Activated CD4-positive, alpha-beta T cell treated with anti-CD3 and anti-CD28 coated beads for 4 hours (primary cell): ENCODE measurements at places on chromosomes 3 and 15.

DNA sequence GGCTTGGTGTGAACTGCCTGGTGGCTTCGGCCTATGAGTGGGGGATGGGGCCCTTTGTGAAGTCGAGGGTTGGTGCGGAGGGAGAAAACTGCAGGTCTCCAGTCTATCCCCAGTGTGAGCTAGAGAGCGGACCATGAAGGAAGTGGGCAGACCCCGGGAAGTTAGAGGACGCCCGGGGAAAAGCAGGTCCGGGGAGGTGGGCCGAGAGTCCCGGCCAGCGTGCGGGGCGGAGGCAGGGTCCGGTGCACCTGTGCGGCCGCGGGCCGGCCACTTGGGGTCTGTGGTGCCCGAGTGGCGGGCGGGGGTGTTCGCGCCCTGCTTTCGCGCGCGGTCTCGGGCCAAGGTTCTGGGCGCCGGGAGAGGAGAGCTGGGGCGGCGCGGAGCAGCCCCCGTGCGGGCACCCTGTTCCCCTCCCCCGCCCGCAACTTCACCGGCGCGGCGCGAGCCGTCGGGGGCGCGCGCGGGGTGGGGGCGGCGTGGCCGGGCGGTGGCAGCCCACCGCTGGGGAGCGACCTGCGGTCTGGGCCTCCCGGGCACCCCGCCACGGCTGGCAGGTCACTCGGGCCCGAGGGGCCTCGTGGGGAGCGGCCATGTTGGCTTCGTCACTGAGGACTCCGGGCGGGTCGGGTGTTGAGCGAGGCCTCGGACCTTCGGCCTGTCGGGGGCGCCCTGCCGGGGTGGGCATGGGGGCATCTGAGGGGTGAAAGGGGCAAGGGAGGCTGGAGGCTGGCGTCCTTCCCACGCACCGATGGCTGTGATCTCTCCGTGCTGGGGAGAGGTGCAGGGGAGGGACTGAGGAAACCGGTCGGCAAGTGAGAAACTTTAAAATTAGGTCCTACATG is 4.8 kb downstream of the UBE2E1 start:
- DNase-seq, result peak; percentile 38

DNA sequence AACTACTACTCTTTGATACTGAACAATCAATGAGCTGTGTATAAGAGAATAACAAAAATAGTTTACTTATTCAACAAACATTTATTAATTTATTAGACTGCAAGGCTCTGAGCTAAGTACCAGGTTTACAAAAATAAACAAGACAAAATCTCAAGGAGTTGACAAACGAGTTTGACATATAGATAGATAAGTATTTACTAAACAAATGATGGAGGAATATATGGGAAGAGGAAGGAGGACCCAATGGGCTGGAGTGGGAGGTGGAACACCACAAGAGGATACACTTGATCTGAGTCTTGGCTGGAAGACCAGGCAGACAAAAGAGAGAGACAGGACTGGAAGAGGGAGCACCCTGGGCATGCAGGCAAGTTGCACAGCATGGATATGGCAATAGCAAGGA is 47.5 kb upstream of the FSIP1 start:
- DNase-seq, result no peak

DNA sequence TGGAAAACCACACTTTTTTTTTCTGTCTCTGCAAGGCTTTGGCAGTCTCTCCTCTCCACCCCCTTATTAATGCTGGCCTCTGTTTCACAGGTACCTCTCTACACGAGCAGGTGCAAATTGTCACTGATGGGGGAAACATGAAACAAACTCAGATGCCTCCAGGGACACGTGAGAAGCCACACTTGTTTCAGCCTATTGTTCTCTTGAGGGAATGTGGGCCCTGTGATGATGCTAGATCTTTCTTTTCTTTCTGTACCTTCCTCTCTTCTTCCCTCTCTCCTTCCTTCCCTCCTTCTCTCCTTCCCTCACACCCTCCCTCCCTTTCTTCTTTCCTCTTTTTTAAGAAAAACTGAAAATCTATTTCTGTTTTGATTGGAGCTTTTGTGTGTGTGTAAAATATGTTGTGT is 5.7 kb upstream of the BLM start:
- DNase-seq, result no peak

DNA sequence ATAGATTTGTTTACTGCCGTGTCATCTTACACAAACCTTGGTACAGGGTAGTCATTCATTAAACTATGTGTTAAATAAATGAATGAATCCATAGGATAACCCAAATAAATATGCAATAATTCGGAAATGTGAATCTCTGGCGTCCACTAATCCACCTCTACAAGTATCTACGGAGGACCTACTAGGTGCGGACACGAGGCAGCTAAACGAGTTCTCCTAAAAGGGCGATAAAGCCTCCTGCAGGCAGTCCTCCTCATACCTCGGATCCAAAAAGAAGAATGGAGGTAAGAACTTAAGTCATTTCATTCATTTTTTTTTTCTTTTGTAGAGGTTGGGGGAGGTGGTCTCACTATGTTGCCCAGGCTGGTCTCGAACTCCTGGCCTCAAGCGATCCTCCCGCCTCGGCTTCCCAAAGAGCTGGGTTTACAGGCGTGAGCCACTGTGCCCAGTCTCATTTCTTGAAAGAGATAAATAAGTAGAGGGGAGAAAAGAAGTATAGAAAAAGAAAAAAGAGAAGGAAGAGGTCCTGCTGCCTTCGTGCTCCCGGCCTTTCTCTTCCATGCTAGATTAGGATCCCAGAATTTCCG is 706 bp upstream of the RPL35A start:
- DNase-seq, result no peak

GRCh38 chr3:94256888-94257813 is 194.3 kb downstream of the NSUN3 start:
- DNase-seq, result no peak

DNA sequence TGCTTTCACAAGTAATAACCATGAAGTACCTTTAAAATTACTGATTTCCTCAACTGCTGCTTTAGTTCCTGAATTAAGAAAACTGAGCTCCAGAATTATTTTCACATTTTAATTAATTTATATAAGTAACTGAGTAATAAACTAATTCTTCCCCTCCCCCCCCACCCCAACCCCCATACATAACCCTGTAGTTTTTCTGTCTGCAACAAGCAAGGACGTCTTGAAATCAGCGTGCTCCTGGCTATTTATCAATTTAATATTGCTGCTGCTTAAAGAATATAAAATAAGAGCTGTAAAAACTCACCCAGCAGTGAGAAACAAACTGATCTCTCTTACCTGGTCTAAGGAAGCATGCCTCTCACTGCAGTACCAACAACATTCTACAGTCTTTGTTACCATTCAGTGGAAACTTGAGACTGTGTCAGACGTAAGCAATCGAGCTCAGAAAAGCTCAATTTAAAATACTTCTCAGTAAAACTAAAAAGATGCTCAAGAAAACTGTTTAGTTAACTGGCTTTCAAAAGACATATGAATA is 121.0 kb downstream of the TFDP2 start:
- DNase-seq, result peak; percentile 23

DNA sequence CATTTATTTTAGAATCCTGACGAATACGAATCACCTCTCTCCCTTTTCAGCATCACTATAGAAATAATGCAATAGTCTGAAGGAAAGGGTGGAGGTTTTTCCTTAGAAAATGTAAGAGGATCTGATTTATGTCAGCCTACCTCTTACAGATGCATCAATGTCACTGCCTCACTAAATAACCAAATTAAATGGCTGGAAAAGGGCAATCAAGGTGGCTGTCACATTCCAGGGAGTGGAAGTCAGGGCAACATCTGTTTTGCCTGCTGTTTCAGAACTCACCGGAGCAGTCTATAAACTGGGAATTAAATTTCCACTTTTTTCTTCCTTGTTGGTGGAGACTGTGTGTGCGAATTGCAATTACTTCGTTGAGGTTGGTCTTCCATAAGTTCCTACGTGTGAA is 299.3 kb upstream of the PDZRN3 start:
- DNase-seq, result no peak
